ENCODE measurements at places on chromosomes 13 and 19.

GRCh38 chr13:86020351-86021002 is 221.3 kb upstream of the SLITRK6 start:
- no peak for DNase-seq

DNA sequence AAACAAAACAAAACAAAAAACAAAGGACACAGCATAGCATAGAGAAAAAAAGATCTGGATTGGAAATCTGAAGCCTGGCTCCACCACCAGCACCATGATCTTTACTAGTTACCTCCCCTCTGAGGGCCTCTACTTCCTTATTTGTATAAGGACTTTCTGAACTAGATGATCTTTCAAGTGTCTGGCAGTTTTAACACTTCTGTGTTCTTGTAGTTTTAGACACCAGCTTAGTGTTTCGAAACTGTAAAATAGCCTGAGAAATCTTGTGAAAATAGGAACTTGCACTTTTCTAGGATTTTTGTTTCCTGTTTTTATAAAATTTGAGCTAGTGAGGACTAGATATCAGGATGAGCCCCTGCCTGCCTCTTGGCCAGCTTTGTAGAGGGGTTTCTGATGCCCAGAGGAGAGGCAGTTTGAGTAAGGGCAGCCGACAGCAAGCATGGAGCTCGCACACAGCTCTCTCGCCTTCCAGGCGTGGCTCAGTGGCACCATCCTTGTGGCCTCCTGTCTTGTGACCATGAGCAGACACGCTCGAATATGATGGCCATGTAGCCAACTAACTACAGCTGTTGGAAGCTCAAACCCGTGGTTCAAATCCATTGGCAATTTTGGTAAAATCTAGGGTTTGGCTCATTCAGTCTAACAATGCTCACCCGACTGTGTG is 319.0 kb downstream of the KCNRG start:
- no peak for DNase-seq

DNA sequence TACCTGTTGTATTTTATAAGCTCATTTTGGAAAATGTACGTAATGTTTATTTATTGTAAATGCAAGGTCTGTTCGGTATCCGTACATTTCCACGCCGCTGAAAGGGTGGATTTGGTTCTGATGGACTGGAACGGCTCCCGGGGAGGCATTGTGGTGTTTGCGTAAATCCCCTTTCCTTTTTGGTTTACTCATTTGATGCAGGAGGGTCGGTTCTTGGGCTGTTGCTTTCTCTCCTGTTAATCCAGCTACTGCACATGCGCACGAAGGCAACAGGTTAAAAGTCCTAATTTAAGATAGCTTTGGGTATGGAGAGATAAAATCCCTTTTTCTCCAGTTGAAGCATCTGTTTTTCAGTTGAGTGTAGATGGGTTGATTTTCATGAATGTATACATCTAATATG is 224.4 kb downstream of the TM9SF2 start:
- DNase-seq, result no peak

DNA sequence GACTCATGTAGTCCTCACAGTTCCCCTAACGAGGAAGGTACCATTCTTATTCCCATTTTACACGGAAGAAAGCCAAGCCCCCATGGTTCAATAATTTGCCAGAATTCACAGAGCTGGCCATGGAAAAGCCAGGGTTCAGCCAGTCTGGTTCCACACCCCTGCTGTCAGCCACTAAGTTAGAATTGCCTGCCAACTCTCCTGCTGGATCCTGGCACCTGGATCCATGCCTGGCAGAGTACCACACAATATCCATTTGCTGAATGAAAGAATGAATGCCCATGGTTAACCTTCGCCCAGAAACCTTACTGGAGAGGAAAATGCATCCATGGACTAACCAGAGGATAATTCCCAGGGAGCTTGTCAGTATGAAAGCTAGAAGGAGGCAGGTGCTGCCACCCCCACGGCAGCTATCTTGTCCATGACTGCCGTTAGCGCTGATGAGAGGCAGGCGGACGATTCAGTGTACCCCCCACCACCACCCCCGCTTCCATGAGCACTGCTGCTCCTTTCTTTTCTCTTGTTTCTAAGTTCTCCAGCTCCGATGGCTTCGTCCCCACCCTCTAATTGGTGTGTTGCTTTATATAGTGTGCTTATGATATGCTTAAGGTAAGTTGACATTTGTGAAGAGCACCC is 114.5 kb downstream of the SLC7A1 start:
- no peak for DNase-seq

DNA sequence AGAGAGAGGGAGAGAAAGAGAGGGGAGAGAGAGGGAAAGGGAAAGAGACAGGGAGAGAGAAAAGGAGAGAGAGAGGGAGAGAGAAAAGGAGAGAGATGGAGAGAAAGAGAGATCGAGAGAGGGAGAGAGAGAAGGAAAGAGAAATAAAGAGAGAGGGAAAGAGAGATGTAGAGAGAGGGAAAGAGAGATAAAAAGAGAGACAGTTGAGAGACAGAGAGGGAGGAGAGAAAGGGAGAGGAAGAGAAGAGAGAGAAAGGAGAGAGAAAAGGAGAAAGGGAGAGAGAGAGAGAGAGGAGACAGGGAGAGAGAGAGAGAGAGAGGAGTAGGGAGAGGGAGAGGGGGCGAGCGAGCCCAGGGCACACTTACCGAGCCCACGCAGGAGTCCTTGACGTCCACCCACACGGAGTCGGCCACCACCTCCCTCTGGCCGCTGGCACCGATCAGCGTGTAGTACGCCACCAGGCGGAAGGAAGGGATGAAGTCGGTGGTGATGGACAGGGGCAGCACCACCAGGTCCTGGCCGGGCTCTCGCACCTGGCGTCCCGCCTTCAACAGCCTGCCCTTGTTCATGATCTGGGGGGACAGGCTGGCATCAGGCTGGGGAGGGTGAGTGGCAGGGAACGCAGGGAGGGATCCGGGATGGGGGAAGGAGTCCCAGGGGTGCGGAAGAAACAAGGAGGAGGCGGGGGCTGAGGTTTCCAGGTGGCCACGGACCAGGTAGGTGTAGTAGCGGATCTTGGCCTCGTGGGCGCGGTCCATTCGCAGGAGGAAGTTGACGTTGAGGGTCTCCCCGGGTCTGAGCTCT is 10.0 kb downstream of the C3 start:
- no peak for DNase-seq

DNA sequence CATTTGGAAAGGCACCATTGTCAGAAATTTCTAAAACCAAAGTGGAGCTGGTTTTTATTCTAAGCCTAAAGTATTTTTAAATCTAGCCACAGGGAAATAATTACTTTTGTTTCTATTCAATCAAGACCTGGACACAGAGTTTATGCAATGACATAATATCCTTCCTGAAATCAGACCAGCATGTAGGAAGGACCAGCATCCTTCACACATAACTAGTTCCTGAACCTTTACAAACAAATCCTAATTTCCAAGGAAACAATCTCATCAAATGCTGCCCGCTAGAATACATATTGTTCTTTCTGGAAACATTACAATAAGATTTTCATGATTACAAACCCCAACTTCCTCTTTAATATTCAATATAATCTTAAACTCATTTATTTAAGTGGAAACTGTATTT is 1.5 kb downstream of the STARD13 start:
- no peak for DNase-seq

DNA sequence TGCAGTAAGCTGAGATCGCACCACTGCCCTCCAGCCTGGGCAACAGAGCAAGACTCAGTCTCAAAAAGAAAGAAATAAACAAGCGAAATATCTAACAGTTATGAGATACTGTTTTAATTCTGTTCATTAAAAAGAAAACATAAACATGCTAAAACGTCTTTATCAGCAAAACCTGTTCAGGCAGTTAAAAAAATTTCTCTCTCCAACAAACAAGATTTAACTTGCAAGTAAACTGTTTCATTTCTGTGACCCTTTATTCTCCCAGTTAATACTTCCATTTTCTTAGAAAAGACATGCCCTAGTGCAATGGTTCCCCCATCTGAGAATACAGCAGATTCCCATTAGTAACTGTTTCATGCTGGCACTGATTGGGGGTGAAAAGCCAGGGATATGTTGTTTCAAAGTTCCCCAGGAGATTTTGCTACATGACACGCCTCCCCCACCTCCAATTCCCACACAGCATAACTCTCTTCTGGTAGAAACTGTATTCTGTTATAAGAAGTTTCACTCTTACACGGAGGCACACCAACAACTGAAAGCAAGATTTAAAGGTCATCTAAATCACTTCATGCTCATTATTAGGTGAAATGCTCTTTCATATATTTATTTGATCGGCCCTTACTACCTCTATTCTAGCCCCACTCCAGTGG is 24.4 kb downstream of the ELF1 start:
- no peak for DNase-seq

DNA sequence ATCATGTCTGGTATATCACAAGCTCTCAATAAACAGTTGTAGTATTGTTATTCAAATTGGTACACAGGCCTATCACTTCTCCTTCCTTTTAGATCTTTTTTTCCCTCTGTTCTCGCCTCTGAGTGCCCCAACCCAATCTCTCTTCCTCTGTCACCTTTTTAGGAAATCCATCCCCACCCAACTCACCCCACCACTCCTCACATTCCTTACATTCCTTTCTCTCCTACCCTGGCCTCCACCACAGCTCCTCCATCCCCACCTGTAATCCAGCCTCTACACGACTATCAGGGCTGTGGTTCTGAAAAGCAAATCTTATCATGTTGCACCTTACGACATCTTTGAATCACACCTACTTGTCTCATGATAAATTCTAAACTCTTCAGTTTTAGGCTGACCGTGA is 545.4 kb upstream of the GPC6 start:
- no peak for DNase-seq

- no peak for DNase-seq
Measured at GRCh38 chr19:4831304-4831978, at the start of gene TICAM1. Gene TICAM1, minus strand, starts transcription at chr19:4831712. Its CDS starts 13,335 bp downstream, at chr19:4818377.

DNA sequence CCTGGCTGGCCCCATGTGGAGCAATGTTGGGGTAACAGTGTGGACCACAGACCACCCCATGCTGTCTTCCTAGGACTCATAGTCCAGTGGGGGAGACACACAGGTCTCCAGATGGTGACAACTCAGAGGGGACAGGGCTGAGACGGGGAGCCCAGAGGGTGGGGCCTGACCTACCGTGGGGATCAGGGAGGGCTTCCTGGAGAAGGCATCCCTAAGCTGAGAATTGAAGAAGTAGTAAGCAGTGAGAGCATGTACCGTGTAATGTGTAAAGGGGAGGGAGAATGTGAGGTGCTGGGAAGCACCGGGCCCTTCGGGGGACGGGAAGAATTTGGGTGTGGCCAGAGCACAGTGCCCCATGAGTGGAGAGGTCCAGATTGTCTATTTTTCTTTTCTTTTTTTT is 31.0 kb downstream of the PPP1R37 start:
- no peak for DNase-seq

DNA sequence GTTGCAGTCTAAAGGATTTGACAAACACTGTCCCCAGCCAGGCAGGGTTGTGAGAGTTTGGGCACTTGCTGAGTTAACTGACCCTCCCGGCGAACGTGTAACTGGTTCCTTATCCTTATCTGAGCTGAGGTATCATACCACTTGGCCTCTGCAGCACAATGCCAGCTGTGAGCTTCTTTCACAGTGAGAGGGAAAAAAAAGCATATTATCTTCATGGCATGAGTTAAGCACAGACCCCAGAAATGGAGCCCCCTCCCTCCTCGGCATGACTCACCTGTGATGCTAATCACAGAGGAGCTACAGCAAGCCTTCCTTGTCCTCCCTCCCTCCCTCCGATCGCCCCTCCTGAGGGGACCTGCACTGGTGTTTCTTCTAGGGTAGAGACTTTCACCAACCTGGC is 60.5 kb downstream of the EFNB2 start:
- no peak for DNase-seq

DNA sequence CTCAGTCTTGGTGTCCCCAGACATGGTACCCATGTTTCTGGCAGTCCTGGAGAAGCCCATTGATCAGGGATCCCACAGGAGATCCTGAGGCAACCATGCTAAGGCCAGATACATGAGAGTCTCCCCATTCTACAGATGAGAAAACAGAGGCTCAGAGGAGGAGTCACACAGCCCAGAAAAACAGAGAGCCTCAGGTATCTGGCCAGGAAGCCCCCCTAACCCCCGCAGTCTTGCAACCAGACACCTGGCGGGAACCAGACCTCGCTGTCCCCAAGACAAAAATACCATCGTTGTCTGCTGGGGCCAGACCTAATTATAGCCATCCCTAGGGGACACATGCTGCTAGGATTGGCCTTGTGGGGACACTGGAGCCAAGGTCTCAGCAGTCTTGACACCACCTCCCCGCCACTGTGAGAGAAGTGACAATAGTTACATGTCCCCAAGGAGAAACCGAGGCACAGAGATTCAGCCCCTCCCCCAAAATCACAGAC is 1.6 kb upstream of the PDE4C start:
- DNase-seq, result no peak

DNA sequence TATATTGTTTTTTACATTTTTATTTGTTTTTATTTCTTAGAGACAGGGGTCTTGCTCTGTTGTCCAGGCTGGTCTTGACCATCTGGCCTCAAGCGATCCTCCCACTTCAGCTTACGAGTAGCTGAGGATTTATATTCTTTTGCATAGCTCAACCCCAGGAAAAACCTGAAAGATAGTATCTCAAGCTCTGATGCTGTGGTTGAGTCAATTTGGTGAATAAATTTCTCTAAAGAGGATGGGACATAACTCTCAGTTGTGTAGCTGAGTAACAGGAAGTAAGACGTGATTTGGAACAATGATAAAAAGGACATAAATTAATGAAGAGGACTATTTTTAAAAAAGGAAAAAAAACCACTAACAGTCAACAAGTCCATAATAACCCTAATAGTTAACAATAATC is 79.8 kb upstream of the TNFSF11 start:
- DNase-seq, result no peak

DNA sequence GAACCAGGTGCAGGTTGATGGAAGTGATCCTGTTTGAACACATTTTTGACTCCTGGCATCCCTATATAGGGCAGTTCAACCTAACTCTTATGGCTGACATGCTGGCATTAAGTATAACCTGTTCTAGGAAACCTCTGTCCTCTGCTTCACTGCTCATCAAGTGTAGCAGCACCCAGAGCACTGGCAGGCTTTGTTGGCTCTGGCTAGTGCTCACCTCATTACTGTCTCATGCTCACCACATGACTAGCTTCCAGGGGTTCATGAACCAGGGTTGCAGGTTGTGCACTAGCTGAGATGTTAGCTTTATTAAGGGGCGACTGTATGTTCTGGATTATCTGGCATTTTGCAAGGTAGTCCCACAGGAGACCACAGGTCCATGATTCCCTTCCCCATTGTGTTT is 63.6 kb downstream of the B3GLCT start:
- no peak for DNase-seq

- no peak for DNase-seq
Measured at GRCh38 chr13:23632048-23632582, 61.9 kb downstream of the TNFRSF19 start.

DNA sequence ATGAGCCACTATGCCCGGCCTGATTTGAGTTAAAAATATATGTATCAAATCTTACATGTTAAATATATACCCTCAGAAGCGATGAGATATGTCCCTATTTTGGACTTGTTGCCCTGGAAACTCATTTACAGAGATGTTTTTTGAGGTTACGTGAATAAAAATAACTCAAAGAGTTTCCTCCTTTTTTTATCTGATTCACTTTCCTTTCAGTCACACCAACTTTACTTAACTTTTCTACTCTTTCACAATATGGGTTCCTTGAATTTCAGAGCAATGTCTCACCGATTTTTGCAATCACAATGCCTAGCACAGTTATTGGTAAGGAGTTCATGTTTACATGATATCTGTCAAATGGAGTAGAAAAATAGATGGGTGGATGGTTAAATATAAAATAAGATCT is 2.3 kb downstream of the OR7C2 start:
- no peak for DNase-seq

All from C1 segment of cervical spinal cord (tissue), 14 donors.